Tibial nerve (tissue), 4 donors: ENCODE measurements at places on chromosomes 13 and 19.

GRCh38 chr19:47427241-47428176, 8.2 kb upstream of the MEIS3 start:
- H3K4me1 ChIP-seq: peaks cover 17% of the 10 kb centered on the region
- H3K27me3 ChIP-seq: peaks cover 83% of the 10 kb centered on the region
- no peak overlapping the region for H3K4me3 ChIP-seq
- no peaks in the 10 kb centered on the region for H3K36me3 ChIP-seq
- no peak overlapping the region for H3K27ac ChIP-seq

DNA sequence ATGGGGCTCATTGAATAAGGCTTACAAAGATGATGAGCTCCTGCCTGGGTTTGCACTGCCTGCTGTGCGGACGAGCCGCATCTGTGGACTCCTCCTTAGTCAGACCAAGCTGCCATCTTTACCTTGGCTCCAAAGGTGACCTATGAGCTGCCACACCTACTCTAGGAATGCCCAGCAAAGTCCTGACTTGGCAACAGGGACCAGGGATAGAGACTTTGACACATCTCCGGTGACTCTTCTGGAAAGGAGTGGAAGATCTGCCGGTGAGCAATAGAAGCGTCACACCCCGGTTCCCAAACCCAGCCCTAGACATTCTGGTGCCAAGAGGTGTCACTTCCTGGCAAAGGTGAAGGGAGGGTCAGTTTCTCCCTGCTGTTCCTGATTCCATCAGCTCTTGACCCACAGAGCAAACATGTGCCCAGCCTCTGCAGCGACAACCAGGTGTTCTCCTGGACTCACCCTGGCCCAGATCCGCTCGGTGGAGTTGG, 50.2 kb upstream of the GTF3A start:
- peaks cover 39% of the 10 kb centered on the region for H3K27me3 ChIP-seq
- H3K4me3 ChIP-seq: no peak overlapping the region
- H3K4me1 ChIP-seq: peaks cover 3% of the 10 kb centered on the region
- no peak overlapping the region for H3K27ac ChIP-seq
- no peaks in the 10 kb centered on the region for H3K36me3 ChIP-seq

DNA sequence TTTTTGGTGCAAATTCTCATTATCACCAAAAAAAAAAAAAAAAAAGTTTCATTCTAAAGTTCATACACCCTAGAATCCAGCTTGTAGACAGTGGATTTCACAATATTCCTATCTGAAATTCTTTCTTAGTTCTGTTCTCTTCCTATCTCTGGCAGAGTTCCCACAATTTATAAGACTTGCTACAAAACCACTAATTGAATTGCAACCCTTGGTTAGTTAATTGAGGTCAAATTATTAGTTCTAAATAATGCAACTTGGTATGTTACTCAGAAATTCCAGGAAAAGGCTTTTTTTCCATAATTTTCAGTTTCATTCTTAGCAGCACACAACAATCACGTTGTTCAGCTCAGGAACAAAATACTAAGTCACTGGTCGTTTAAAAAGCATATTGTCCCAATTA, 58.5 kb downstream of the SPATA13 start:
- no peaks in the 10 kb centered on the region for H3K27me3 ChIP-seq
- no peak overlapping the region for H3K27ac ChIP-seq
- DNase-seq: no peak
- no peak overlapping the region for H3K4me3 ChIP-seq

DNA sequence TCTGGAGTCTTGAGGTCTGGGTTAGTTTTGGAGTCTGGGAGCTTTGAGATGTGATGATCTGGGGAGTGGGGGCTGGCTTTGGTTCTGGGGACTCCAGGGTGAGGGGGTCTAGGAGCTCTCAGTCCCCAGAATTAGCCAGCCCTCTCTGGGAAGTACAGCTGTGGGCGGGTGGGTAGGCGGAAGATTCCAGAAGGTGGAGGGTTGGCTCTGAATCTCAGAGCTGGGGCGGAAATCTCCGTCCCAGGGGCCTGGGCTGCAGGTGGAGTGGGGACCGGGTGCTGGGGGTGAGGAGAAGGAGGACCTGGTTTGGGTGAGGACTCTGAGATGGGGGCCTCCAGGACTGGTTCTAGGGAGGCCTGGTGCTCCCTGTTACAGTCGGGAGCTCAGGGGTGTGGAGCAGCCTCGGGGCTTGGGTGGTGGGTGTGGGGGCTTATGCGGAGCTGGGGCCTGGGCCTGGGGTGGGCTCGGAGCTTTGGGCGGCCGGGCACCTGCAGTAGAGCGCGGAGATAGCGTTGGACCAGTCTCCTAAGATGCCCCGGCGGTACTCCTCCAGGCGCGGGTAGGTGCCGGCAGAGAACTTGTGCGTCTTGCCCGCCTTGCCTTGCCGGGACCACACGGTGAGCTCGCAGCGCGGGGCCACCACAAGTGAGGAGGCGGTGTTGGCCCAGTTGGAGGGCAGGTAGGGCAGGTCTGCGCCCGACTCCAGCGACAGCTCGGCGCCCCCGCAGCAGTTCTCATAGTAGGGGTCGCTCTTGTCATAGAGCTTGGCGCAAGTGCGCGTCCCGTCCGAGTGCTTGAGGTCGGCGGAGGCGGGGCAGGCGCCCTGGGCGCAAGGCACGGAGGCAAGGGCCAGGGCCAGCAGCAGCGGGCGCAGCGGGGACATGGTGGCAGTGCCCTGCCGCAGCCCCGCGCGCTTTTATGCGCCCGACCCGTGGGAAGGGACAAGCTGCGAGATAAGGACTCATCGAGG, at the start of gene SYCN:
TSS of gene SYCN (minus strand) at position 892 of the 970 bp plus-strand sequence. CDS start at position 883, 9 bp downstream.
- H3K27me3 ChIP-seq: peaks cover 81% of the 10 kb centered on the region
- H3K4me3 ChIP-seq: no peak within 1 kb of the TSS
- no peaks in the 10 kb centered on the region for H3K4me1 ChIP-seq

DNA sequence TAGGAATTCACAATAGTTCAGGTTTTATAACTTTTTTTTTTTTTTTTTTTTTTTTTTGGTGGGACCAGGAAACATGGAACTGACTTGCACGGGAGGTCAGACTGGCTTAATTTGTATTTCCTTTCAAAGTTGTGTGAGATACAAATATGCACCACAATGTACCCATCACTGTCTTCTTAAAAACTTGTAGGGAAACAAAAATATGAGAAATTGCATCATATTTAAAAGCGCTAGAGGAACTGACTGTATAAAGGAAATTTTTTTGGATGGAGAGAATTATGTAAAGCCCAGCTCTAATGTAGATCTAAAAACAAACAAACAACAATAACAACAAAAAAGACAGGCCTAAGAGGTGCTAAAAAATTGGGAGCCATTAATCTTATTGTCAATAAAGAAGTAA, 246.5 kb downstream of the DCT start:
- no peaks in the 10 kb centered on the region for H3K36me3 ChIP-seq
- no peak overlapping the region for H3K4me3 ChIP-seq
- no peaks in the 10 kb centered on the region for H3K4me1 ChIP-seq
- DNase-seq: no peak

- no peaks in the 10 kb centered on the region for H3K4me1 ChIP-seq
- H3K36me3 ChIP-seq: no peaks in the 10 kb centered on the region
- no peak overlapping the region for H3K27ac ChIP-seq
- no peak overlapping the region for H3K4me3 ChIP-seq
These were observed 30.9 kb downstream of the SERP2 start for GRCh38 chr13:44404261-44405132.

GRCh38 chr13:110945928-110946570, 31.2 kb upstream of the ANKRD10 start:
- DNase-seq: no peak
- no peaks in the 10 kb centered on the region for H3K36me3 ChIP-seq
- H3K27me3 ChIP-seq: no peaks in the 10 kb centered on the region
- no peak overlapping the region for H3K27ac ChIP-seq
- H3K4me1 ChIP-seq: no peaks in the 10 kb centered on the region
- H3K4me3 ChIP-seq: no peak overlapping the region

GRCh38 chr13:74003374-74003773, 130.8 kb downstream of the KLF12 start:
- H3K27ac ChIP-seq: no peak overlapping the region
- no peak overlapping the region for H3K4me3 ChIP-seq
- DNase-seq: no peak
- no peaks in the 10 kb centered on the region for H3K27me3 ChIP-seq
- H3K4me1 ChIP-seq: peaks cover 5% of the 10 kb centered on the region
- H3K36me3 ChIP-seq: no peaks in the 10 kb centered on the region

DNA sequence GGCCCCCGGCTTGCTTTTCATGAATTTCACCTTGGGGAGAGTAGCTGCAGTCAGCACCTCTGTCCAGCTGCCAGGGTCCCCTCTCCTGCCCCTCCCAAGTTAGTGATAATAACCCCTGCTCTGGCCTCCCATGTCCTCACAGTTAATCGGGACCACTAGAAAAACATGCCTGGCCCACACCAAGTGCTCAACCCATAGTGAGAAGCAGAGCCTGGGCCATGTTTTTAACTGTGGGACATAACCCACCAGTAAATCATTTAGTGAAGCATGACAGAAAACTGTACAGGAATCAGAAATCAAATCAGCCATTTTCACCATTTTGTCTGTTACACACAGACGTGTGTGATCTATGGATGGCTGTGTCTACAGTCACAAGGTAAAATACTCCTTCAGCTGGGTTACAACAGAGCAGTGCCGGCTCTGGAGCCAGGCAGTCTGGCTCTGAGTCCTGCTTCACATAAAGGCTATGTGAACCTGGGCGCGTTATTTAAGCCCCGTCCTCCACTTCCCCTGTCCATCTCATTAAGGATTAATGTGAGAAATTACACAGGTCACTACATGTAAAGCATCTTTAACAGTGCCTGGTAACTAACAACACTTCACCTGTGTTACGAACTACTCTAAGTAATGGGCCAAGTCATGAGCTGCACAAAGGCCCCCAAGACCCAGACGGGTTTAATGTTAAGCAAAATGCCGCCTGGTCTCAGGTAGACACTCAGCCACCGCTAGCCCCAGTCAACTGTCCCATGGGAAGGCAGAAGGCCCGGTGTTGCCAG, 7.6 kb upstream of the ECH1 start:
- H3K4me1 ChIP-seq: no peaks in the 10 kb centered on the region
- H3K27ac ChIP-seq: no peak overlapping the region
- no peak overlapping the region for H3K4me3 ChIP-seq
- H3K36me3 ChIP-seq: peaks cover 22% of the 10 kb centered on the region

GRCh38 chr19:1672038-1672768, 19.8 kb upstream of the TCF3 start:
- H3K36me3 ChIP-seq: no peaks in the 10 kb centered on the region
- peaks cover 43% of the 10 kb centered on the region for H3K4me1 ChIP-seq
- no peak overlapping the region for H3K27ac ChIP-seq
- H3K27me3 ChIP-seq: peaks cover 5% of the 10 kb centered on the region
- no peak for DNase-seq

- H3K27ac ChIP-seq: no peak overlapping the region
- no peaks in the 10 kb centered on the region for H3K4me1 ChIP-seq
- H3K27me3 ChIP-seq: peaks cover under 1% of the 10 kb centered on the region
- no peak for DNase-seq
- H3K4me3 ChIP-seq: no peak overlapping the region
These were observed 7.4 kb downstream of the CHST8 start for GRCh38 chr19:33628921-33629825.

DNA sequence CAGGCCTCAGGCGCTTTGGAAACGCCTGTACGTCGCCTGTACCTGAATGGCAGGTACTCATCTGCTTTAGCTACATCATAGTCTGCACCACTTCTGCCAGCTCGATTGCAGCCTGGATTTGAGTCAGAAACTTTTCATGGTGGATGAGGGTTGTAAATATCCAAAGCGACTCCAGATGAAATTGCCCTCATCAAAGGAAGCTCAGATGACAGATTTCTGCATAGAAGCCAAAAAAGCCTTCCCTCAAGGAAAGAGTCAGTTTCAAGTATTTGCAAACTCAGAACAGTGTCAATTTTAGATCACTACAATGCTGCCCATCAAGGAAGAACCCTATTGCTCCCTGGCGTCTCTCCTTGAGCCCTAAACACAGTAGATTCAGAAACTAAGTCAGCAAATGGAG, 38.8 kb upstream of the IGFL4 start:
- peaks cover 2% of the 10 kb centered on the region for H3K27me3 ChIP-seq
- peaks cover 30% of the 10 kb centered on the region for H3K4me1 ChIP-seq
- no peak for DNase-seq
- H3K27ac ChIP-seq: peak overlapping the region; percentile 64

DNA sequence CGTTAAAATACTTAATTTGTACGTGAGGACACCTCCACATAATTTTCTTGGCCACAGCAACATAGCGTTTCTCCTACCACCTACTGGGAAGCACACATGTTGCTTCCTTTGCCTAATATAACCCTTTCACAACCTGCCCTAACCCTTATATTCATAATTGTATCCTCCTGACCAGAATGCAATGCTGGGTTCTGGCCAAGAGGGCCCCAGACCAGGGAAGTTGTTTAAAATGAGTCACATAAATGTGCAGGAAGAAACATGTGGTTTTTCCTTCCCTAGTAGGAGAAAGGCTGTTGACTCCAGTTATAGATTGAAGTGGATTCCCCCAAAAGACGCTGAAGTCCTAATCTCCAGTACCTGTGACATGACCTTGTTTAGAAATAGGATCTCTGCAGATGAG, 187.3 kb downstream of the NUFIP1 start:
- H3K27me3 ChIP-seq: no peaks in the 10 kb centered on the region
- no peaks in the 10 kb centered on the region for H3K4me1 ChIP-seq
- DNase-seq: no peak
- H3K4me3 ChIP-seq: no peak overlapping the region

DNA sequence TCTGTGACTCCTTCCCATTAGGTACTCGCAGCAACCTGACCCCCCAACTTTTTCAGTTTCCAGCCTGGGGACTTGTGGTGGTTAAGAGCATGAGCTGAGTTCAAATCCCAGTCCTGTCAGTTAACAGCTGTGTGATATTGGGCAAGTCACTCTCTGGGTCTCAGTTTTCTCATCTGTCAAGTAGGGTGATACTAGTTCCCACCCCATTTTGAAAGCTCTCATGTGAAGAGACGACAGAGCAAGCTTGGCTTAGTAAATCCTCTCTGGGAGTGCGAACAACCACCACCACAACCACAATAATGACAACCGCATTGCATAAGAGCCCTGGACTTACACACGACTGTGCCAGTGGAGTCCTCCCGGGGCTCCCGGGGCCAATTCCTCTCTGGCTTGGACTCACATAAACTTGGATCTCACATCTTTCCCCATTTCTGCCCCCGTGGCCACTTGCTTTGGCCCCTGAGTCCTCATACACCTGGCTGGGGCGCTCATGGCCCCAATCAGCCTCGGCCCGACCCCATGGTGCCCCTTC, 454 bp downstream of the BLVRB start:
- H3K36me3 ChIP-seq: no peaks in the 10 kb centered on the region
- H3K4me3 ChIP-seq: peak overlapping the region; percentile 94
- peak overlapping the region; percentile 99 for H3K27ac ChIP-seq
- H3K27me3 ChIP-seq: no peaks in the 10 kb centered on the region

DNA sequence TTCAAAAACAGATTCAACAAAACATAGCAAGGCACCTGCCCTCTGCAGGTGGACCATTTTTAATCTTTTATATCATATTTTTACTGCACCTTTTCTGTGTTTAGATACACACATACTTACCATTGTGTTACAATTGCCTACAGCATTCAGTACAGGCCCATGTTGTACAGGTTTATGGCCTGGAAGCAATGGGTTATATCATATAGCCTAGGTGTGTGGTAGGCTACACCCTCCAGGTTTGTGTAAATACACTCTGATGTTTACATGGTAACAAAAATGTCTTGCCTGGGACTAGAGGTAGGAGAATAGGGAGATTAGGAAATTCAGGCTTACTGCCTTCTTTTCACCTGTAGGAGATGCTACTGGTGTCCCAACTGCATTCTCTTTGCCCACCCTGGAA, 8.2 kb upstream of the UBAC2 start:
- no peak overlapping the region for H3K27ac ChIP-seq
- H3K36me3 ChIP-seq: peaks cover 4% of the 10 kb centered on the region
- no peak for DNase-seq
- H3K4me1 ChIP-seq: no peaks in the 10 kb centered on the region
- H3K4me3 ChIP-seq: no peak overlapping the region

GRCh38 chr13:43132257-43132656, 108.9 kb downstream of the DNAJC15 start:
- no peak overlapping the region for H3K27ac ChIP-seq
- H3K27me3 ChIP-seq: no peaks in the 10 kb centered on the region
- H3K36me3 ChIP-seq: no peaks in the 10 kb centered on the region
- H3K4me1 ChIP-seq: no peaks in the 10 kb centered on the region
